ENCODE measurements at places on chromosomes 16 and 17. TPM values are rescaled to one million over a fixed set of nuclear protein-coding genes. Genes with fewer than 3 reads are reported as not detected.

Gene PRR35
- total RNA-seq = not detected

Gene BFAR
- 79.1 TPM for total RNA-seq

Gene MYH8
- not detected for total RNA-seq

Gene KRTAP4-8
- not detected for total RNA-seq

Gene CA7
- total RNA-seq = not detected

Gene ZFP90
- 22.4 TPM for total RNA-seq

Gene CIITA
- 11.9 TPM for total RNA-seq

Gene NUPR1
- not detected for total RNA-seq

GRCh38 chr16:75942936-75943335 is 216.6 kb upstream of the CPHXL start:
- H3K4me1 ChIP-seq = no peaks in the 10 kb centered on the region
- no peak overlapping the region for H3K4me3 ChIP-seq
- no peaks in the 10 kb centered on the region for H3K27me3 ChIP-seq
- no peak for DNase-seq

DNA sequence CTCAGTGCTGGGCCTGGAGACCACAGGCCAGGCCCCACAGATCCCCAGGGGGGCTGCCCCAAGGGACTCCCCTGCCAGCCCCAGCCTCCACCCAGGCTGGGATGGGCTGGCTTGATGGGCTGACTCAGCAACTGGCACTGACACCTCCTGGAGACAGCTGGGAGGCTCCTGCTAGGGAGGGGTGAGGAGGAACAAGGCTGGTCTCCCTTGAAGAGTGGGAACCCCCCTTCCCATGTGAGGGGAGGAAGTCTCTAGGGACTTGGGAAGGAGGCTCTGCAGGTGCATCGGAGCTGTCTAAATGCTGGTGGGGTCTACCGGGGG is 10.4 kb downstream of the NHERF1 start:
- H3K4me3 ChIP-seq = peak overlapping the region; percentile 57
- DNase-seq = no peak
- peak overlapping the region; percentile 20 for H3K27ac ChIP-seq
- peaks cover 14% of the 10 kb centered on the region for H3K36me3 ChIP-seq

DNA sequence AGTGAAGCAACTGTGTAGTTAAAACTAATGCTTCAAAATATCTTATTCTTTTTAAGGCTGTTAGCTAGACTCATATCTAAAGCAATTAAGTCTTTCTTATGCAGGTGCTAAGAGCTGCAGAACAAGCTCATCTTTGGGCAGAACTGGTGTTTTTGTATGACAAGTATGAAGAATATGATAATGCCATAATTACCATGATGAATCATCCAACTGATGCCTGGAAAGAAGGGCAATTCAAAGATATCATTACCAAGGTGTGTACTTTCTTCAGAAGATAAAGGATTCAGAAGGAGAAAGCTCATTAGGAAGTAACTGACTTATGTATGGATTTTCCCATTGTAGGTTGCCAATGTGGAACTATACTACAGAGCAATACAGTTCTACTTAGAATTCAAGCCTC is 23.9 kb downstream of the PTRH2 start:
- no peak overlapping the region for H3K27ac ChIP-seq
- no peak for DNase-seq
- no peaks in the 10 kb centered on the region for H3K4me1 ChIP-seq
- H3K4me3 ChIP-seq = no peak overlapping the region
- H3K36me3 ChIP-seq = peaks cover 65% of the 10 kb centered on the region

DNA sequence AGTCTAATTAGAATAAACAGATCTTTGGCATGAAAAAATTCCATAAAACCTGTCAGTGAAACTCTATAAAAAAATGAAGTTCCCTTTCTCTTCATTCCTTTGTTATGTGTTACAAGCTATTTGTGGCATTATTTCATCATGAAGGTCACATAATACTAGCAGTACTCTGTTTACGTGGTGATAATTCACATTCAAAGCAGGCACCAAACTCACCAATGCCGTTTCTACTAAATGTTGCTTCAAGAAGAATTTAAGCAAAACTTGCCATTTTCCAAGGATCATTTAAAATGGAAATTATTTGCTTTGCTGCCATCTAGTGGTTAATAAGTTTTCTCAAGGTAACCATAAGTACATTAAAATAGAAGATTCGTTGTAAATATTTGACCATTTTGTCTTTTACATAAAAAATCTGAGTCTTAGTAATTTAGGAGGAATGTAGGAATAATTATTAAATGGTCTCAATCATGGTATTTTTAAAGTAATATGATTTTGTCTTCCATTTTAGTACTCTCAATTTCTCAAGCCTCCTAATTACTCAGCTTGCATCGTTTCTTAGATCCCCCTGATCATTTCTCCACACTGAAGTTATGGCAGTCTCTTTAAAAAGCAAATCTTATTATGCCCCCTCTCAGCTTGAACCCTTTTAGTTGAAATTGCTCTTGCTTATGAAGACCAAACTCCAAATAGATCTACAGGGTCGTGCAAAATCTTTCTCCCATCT is 80.8 kb downstream of the OMG start:
- H3K36me3 ChIP-seq = no peaks in the 10 kb centered on the region
- peak; percentile 0 for DNase-seq
- no peak overlapping the region for H3K4me3 ChIP-seq
- no peak overlapping the region for H3K27ac ChIP-seq
- no peaks in the 10 kb centered on the region for H3K4me1 ChIP-seq

GRCh38 chr17:20774472-20775135 is 195.1 kb downstream of the CDRT15L2 start:
- no peaks in the 10 kb centered on the region for H3K4me1 ChIP-seq
- H3K27me3 ChIP-seq = no peaks in the 10 kb centered on the region
- no peaks in the 10 kb centered on the region for H3K36me3 ChIP-seq
- no peak overlapping the region for H3K4me3 ChIP-seq
- DNase-seq = no peak

GRCh38 chr17:28518132-28518531 is 12.0 kb downstream of the FOXN1 start:
- H3K4me3 ChIP-seq = no peak overlapping the region
- no peak for DNase-seq
- no peaks in the 10 kb centered on the region for H3K36me3 ChIP-seq
- no peaks in the 10 kb centered on the region for H3K27me3 ChIP-seq
- H3K27ac ChIP-seq = no peak overlapping the region
- H3K4me1 ChIP-seq = no peaks in the 10 kb centered on the region

DNA sequence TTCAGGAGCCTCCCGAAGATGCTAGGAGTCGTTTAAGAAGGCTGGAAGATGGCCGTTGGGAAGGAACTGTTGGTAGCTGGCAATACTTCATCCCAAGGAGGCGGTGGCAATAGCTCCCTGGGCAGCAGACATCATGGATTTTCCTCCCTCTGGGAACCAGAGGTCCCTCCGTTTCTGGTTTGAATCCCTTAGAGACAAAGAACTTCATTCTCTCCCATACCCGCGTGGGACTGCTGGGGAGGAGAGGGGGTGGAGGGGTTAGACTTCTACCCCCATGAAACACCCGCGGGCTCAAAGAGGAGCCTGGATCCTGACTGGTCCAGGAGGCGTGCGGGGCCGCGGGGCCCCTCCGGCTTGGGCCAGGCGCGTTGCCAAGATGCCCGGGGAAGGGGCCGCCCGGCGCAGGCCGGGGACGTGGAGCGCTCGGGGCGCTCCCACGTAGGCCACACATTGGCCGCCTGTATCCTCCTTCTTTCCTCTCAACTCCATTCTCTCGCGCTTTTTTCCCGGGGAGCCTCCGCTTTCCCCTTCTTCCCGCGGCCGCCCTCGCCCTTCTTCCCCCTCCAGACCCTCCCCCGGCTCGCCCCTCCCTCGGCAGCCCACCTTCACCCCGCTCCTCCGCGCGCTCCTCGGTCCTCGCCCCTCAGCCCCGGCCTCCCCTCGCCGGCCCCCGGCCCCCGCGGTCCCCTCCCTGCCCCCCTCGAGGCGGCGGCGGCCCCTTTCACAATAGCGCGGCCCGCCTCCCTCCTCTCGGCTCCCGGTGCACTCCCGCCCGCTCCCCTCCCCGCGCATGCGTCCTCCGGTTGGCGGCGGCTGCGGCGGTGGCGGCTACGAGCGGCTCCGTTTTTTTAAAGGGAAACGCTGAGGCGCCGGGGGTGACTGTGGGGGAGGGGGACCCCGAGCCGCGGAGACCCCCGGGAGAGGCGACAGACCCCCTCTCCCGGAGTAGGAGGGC is at the start of gene MSL1:
Gene MSL1, plus strand, starts transcription at position 791 of the 955 bp plus-strand sequence. CDS start 642 bp downstream, outside the sequence.
- H3K27me3 ChIP-seq = no peaks in the 10 kb centered on the region
- H3K36me3 ChIP-seq = peaks cover 8% of the 10 kb centered on the region
- H3K4me3 ChIP-seq = peak within 1 kb of the TSS; percentile 93
- peak; percentile 84 for DNase-seq

- no peak overlapping the region for H3K4me3 ChIP-seq
- no peak for DNase-seq
- H3K36me3 ChIP-seq = no peaks in the 10 kb centered on the region
- H3K27ac ChIP-seq = no peak overlapping the region
- no peaks in the 10 kb centered on the region for H3K4me1 ChIP-seq
- H3K27me3 ChIP-seq = no peaks in the 10 kb centered on the region
Measured at GRCh38 chr17:8806926-8807550, 7.9 kb upstream of the MFSD6L start.

- DNase-seq = no peak
- no peaks in the 10 kb centered on the region for H3K27me3 ChIP-seq
- no peak overlapping the region for H3K4me3 ChIP-seq
- H3K27ac ChIP-seq = no peak overlapping the region
- H3K4me1 ChIP-seq = peaks cover 40% of the 10 kb centered on the region
Measured at GRCh38 chr16:88481851-88482250, 28.8 kb downstream of the ZFPM1 start.

DNA sequence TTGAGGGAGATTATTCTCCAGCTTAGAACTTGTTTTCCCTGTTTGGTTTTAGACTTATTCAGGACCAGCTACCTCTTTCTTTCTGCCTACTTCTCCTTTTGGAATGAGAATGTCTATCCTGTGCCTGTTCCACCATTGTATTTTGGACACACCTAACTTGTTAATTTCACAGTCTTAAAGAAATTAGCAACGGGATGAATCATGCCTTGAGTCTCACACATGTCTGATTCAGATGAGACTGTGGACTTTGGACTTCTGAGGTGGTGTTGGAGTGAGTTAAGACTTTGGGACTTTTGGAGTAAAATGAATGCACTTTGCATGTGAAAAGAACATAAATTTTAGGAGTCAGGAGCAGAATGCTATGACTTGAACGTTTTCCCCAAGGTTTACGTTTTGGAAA is 581.4 kb downstream of the CDH11 start:
- H3K4me3 ChIP-seq = no peak overlapping the region
- H3K27me3 ChIP-seq = no peaks in the 10 kb centered on the region
- no peaks in the 10 kb centered on the region for H3K4me1 ChIP-seq
- H3K36me3 ChIP-seq = no peaks in the 10 kb centered on the region
- H3K27ac ChIP-seq = no peak overlapping the region

DNA sequence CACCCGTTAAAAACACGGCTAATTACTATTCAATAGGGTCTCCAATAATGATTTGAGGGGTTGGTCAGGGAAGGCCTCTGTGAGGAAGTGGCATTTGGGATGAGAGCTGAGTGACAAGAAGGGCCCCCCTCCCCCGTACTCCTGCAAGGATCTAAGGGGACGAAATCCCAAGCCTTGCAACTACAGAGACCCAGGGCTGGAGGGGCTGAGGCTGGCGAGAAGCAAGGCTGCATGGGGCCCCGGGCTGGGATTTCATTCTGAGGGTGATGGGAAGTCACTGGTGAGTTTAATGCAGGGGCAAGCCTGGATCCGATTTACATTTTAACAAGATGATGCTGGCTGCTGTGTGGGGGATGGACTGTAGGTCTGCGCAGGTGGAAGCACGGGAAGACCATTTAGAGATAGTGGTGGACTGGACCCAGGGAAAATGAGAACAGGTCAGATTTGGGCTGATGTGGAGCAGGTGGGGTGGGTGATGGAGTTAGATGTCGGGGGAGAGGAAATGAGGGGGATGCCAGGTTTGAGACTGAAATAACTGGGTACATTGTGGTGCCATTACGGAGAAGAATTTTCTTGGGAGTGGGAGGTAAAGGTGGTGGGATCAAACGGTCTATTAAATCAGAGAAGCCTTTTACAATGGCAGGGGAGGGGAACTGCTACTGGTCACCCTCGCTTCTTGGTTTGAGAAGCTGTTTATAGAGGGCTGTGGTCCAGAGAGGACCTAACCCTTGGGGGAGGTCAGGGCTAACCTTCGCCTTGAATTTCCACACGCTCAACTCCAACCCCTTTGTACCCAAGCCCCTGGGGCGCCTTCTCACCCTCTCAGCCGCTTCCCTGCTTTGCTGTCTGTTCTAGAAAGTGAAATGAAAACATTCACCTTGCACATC is 932 bp upstream of the MYBBP1A start:
- H3K4me3 ChIP-seq = peak overlapping the region; percentile 75
- peak overlapping the region; percentile 59 for H3K27ac ChIP-seq
- H3K36me3 ChIP-seq = peaks cover 7% of the 10 kb centered on the region
- no peak for DNase-seq
- H3K4me1 ChIP-seq = peaks cover 21% of the 10 kb centered on the region

GRCh38 chr17:2170023-2170422 is 115.1 kb downstream of the HIC1 start:
- no peaks in the 10 kb centered on the region for H3K27me3 ChIP-seq
- H3K4me3 ChIP-seq = no peak overlapping the region
- DNase-seq = no peak
- H3K27ac ChIP-seq = no peak overlapping the region
- peaks cover 29% of the 10 kb centered on the region for H3K36me3 ChIP-seq
- no peaks in the 10 kb centered on the region for H3K4me1 ChIP-seq

DNA sequence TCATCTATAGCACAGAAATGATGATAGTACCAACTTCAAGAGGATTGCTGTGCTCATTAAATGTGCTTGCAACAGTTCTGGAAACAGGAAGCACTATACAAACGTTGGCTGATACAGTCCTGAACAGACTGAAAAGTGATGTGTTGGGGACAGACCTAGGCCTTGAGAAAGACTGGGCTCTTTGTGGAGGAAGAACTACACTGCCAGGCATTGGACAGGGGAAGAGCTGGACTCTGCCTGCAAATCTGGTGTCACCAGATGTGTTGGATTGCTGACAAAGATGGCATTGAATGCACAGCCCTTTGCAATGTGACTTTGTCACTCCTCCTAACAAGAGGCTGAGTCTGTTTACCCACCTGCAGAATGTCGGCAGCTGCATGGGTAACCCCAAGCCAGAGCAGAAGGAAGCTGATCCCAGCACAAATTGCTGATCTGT is 12.4 kb upstream of the ST6GALNAC2 start:
- no peak overlapping the region for H3K4me3 ChIP-seq
- H3K4me1 ChIP-seq = peaks cover 14% of the 10 kb centered on the region
- H3K27ac ChIP-seq = no peak overlapping the region
- H3K36me3 ChIP-seq = no peaks in the 10 kb centered on the region

- no peak for DNase-seq
- no peak overlapping the region for H3K4me3 ChIP-seq
- no peak overlapping the region for H3K27ac ChIP-seq
- no peaks in the 10 kb centered on the region for H3K27me3 ChIP-seq
- no peaks in the 10 kb centered on the region for H3K4me1 ChIP-seq
- H3K36me3 ChIP-seq = no peaks in the 10 kb centered on the region
Measured at GRCh38 chr16:15979801-15980200, 30.4 kb downstream of the ABCC1 start.

- no peaks in the 10 kb centered on the region for H3K27me3 ChIP-seq
- DNase-seq = no peak
- H3K4me1 ChIP-seq = no peaks in the 10 kb centered on the region
- no peak overlapping the region for H3K4me3 ChIP-seq
- no peak overlapping the region for H3K27ac ChIP-seq
- H3K36me3 ChIP-seq = no peaks in the 10 kb centered on the region
Measured at GRCh38 chr16:24853830-24854229, 8.1 kb downstream of the SLC5A11 start.

All from CD8-positive, alpha-beta memory T cell (primary cell).